Fibroblast of skin of right biceps (primary cell): ENCODE measurements at places on chromosomes 13 and 19.
A peak's percentile ranks its signal among the peaks of the same experiment; 100 is the strongest.

GRCh38 chr13:45119469-45119990, 780 bp upstream of the GTF2F2 start:
- peak; percentile 46 for DNase-seq

GRCh38 chr19:13153569-13154240, 3.5 kb downstream of the IER2 start:
- DNase-seq, result peak; percentile 43

DNA sequence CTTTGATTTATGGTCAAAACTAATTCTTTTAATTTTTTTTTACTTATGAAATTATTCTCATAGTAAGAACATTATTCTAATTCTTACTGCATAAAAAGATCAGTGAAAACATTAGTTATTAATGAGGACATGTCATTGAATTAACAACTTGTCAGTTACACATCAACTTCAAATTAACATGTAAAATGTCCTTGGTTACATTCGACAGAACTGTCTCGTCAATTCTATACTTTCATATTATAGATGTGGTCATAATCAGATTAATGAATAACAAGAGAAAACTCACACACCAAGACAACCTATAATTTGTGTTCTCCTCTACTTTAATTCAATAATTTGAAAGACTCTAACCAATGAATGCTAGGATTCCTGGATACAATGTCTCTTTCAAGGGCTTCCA, 66.7 kb downstream of the KATNAL1 start:
- no peak for DNase-seq

- no peak for DNase-seq
These were observed 3.5 kb upstream of the RPS9 start for GRCh38 chr19:54197121-54197520.

DNA sequence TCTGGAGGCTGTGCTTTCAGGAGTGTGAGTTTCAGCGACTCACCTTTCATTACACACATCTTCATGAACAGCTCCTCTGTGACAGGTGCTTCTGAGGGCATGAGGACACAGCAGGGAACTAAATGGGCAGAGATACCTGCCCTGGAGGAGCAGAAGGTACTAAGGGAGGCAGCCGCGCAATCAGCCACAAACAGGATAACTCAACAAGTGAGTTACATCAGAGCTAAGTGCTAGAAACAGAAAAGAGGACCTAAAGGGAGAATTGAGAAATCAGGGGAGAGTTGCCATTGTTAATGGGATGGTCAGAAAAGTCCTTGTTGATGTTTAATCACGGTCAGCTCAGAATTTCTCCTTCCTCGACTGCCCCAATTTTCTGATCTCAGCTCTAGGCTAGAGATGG, 42.5 kb downstream of the SYDE1 start:
- no peak for DNase-seq

DNA sequence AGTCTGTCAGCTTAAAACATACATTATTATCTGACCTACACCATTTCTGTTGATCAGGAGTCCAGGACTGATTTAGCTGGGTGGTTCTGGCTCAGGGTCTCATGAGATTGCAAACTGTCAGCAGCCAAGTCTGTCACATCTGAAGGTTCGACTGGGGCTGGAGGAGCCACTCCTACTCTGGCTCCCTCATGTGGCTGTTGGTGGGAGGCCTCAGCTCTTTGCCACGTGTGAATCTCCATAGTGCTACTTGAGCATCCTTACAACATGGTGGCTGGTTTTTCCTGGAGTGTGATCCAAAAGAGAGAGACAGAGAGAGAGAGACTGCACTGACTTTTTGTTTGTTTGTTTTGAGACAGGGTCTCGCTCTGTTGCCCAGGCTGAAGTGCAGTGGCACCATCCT, 63.6 kb upstream of the NFIC start:
- DNase-seq, result no peak

DNA sequence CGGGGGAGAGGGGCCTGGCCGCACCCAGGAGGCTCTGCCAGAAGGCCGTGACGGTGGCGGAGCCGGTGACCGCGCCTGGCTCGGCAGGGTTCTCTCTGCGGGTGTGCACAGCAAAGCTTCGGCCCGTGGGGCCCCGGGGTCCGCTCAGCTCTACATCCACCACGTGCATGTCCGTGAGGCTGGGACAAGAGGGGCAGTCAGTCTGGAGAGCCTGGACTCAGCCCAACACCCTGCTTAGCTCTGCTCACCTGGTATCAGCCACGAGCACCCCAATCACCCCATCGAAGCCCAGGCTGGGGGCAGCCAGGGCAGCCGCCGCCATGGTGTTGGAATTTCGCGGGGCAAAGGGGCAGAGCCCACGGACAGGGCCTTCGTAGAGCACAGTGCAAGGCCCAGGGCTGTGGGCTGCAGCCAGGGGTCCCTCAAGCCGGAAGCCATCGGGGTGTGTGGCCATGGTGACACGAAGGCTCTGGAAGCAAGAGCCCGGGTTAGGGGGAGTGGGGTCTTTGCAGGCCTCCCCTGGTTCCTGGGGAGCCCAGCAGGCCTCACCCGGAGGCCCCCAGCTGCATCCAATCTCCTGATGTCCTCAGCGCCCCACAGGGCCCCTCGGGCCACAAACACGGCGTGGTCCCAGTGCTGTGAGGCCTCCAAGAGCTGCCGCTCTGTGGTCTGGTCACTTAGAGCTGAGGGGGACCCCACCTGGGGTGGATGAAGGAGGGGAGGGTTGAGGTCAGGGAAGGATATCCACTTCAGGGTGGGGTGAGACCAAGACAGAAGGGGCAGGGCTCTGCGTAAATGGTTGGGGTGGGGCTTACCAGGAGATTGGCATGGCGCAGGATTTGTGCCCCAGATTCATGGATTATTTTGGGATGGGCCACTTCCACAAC, 1.4 kb downstream of the ASPDH start:
- DNase-seq, result no peak

GRCh38 chr13:36518707-36519106, 86.4 kb downstream of the CCNA1 start:
- no peak for DNase-seq

GRCh38 chr13:61138857-61139256, 276.8 kb downstream of the PCDH20 start:
- no peak for DNase-seq

DNA sequence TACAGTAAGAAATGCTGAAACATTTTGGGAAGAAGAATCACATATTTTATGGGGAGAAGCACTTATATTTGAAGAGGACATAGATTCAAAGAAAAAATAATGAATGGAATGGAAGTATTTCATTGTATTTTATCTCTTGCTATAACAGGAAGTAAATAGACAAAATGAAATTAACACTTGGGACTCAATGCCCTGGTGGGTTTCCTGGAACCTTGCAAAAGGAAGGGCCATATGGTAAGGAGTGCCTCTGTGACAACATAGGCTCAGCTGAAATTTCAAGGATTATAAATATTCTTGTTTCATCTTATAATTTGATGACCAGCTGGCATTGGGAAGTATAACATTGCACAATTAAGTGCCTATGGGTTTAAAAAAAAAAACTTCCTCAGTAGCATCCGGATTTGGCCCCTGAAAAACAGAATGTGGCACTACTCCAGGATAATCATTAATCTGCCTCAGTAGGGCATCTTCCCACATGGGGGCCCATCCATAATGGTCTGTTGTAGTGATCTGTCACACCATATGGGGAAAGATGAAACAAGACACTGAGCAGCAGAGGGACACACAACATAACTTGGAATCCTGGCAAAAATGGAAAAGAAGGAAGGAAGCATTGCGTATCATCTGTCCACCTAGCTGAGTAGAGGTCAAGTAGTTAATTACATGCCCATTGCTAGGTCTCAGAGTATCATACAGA, 321.6 kb downstream of the NDFIP2 start:
- no peak for DNase-seq

- peak; percentile 55 for DNase-seq
These were observed 27.5 kb upstream of the SHKBP1 start for GRCh38 chr19:40549007-40549708.

DNA sequence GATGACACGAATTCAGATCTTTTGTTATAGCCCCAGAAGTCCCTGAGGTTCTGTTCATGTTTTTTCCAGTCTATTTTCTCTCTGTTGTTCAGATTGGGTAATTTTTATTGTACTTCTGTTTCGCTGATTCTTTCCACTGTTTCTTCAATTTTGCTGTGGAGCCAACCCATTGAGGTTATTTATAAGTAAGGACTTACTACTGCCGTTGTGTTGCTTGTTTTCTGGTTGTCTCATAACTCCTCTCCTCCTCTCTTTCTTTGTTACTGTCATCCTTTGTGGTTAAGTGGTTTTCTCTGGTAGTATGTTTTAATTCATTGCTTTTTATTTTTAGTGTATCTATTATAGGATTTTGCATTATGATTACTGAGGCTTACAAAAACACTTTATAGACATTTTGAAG, 48.7 kb upstream of the GAS6 start:
- DNase-seq, result no peak

- DNase-seq, result no peak
These were observed at the start of gene CDX2 for GRCh38 chr13:27969082-27969865. TSS of gene CDX2 (minus strand) at chr13:27969315. CDS start at chr13:27969006, 309 bp downstream.

GRCh38 chr19:31378404-31378803, 29.2 kb upstream of the TSHZ3 start:
- peak; percentile 92 for DNase-seq

- no peak for DNase-seq
These were observed 4.0 kb downstream of the TCF3 start for GRCh38 chr19:1648459-1648849.

DNA sequence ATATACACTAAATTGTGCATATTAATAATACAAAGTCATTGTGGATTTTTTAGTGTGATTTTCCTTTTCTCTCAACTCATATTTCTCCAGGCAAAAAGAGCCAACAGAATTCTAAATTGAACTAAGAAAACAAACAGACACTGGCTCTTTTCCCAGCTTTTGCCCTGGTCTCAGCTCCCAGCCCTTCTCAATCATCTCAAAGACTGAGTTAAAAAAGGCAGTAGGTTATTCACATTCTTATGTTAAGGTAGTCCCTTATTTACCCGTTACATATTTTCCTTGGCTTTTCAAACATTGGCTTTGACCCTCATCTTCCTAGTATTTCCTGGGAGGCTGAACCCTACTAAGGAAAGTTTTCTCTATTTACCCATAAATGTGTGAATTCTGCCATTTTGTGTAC, 753.6 kb downstream of the LIG4 start:
- no peak for DNase-seq

GRCh38 chr13:105334211-105334610, 1201.3 kb downstream of the EFNB2 start:
- peak; percentile 72 for DNase-seq

DNA sequence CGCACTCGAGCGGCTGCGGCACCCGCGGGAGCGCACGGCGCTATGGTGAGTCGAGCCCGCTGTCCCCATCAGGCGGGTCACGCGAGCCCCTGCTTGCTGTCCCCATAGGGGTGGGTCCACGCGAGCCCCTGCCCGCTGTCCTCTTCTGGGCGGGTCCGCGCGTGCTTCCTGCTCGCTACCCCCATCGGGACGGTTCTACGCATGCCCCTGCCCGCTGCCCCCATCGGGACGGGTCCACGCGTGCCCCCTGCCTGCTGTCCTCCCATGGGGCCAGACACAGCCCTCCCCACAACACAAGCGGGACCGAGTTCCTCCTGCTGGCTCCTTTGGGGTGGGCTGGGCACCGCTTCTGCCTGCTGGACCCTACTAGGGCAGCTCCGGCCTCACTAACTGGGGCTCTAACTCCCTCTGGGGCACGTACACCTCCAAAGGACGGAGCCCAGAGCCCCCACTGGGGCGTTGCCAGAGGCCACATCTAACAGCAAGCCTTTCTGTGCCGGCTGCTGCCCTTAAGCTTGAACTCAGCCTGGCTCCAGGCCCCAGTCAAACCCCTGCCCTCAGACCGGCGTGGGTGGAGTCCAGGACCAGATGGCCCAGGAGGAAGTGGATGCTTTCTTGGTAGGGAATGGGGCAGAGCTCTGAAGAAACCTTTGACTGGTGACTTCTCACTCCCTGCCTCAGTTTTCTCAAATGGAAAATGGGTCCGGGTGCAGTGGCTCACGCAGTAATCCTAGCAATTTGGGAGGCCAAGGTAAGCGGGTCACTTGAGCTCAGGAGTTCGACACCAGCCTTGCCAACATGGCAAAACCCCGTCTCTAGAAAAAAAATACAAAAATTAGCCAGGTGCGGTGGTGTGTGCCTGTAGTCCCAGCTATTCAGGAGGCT, 722 bp downstream of the COLGALT1 start:
- peak; percentile 24 for DNase-seq

GRCh38 chr13:47962237-47962636, 38.8 kb downstream of the SUCLA2 start:
- DNase-seq, result no peak

- no peak for DNase-seq
These were observed 120.1 kb downstream of the ZNF486 start for GRCh38 chr19:20287070-20287469.

- DNase-seq, result no peak
These were observed 135.6 kb downstream of the KLF12 start for GRCh38 chr13:73998631-73999030.

GRCh38 chr19:29273000-29273640, 60.2 kb upstream of the UQCRFS1 start:
- DNase-seq, result no peak

DNA sequence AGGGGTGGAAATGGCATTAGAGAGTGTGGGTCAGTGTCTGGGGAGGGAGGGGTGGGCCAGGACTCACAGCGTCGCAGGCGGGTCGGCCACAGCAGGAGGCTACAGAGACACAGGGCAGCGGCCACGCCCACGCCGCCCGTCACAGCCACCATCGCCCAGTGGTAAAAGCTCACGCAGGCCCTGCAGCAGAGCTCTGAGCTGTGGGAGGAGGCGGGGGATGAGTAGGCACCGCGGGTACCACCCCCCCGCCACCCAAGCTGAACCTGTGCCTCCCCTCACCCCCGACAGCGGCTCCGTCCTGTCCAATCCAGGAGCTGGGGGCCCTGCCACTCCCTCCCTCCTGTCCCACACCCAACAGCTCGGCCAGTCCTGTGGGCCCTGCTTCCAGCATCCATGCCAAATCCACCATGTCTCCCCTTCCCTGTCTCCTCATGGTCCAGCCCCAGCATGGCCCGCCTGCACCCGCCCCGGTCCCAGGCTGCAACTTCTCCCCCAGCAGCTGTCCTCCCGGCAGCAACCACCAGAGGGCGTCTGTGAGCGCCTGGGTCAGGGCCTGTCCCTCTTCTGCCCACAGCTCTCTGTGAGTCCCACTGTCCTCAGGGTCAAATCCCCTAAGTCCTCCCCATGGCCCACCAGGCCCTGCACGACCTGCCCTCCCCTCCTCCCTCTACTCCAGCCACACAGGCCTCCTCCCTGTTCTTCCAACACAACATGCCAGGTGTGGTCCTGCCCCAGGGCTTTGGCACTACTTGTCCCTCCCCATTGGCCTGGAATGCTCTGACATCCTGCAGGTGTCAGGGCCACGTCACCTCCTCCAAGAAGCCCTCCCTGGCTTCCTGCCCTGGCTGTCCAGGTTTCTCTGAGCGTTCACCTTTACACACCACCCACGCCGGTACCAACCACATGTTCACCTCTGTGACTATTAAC, 6.0 kb downstream of the TEKTIP1 start:
- DNase-seq, result peak; percentile 35

- DNase-seq, result peak; percentile 47
These were observed at the start of gene SHANK1 for GRCh38 chr19:50719566-50719965. TSS of gene SHANK1 (minus strand) at chr19:50719802. CDS start at chr19:50716919, 2,883 bp downstream.

- DNase-seq, result peak; percentile 75
These were observed 2.4 kb downstream of the PPP1R13L start for GRCh38 chr19:45402298-45403061.

- peak; percentile 61 for DNase-seq
These were observed 1.3 kb downstream of the IZUMO1 start for GRCh38 chr19:48745208-48745995.

GRCh38 chr13:105087945-105088344, 1447.5 kb downstream of the EFNB2 start:
- no peak for DNase-seq
